ENCODE measurements at places on chromosomes 2 and 18.

GRCh38 chr2:207499114-207499513, 30.6 kb upstream of the CREB1 start:
- H3K27ac ChIP-seq: no peak overlapping the region
- DNase-seq: peak; percentile 42
- H3K4me1 ChIP-seq: no peaks in the 10 kb centered on the region
- H3K4me3 ChIP-seq: no peak overlapping the region
- no peaks in the 10 kb centered on the region for H3K36me3 ChIP-seq

GRCh38 chr18:11850821-11851145, 430 bp upstream of the CHMP1B start:
- peak; percentile 45 for DNase-seq
- H3K4me1 ChIP-seq: peaks cover 34% of the 10 kb centered on the region
- H3K36me3 ChIP-seq: no peaks in the 10 kb centered on the region
- H3K27ac ChIP-seq: peak overlapping the region; percentile 83
- H3K27me3 ChIP-seq: no peaks in the 10 kb centered on the region

DNA sequence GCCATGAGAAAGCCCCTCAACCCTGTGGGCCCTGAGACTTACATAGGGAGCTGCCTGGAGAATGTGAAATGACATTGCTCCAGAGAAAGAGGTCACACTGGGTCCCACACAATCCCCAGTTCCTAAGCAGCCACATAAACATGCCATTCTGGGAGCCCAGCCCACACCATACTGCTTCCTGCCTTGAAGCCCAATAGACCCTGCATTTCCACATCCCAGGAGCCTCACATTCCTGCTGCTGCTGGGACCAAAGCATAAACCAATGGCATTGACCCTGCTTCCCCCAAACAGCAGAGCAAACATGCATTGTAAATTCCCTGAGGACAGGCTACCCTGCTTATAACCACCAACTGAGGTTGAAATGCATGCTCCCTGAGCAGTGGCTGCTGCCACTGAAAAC, 1117.6 kb upstream of the SLC39A10 start:
- H3K4me1 ChIP-seq: no peaks in the 10 kb centered on the region
- H3K27me3 ChIP-seq: no peaks in the 10 kb centered on the region
- no peak overlapping the region for H3K4me3 ChIP-seq
- H3K27ac ChIP-seq: no peak overlapping the region
- DNase-seq: no peak
- no peaks in the 10 kb centered on the region for H3K36me3 ChIP-seq

DNA sequence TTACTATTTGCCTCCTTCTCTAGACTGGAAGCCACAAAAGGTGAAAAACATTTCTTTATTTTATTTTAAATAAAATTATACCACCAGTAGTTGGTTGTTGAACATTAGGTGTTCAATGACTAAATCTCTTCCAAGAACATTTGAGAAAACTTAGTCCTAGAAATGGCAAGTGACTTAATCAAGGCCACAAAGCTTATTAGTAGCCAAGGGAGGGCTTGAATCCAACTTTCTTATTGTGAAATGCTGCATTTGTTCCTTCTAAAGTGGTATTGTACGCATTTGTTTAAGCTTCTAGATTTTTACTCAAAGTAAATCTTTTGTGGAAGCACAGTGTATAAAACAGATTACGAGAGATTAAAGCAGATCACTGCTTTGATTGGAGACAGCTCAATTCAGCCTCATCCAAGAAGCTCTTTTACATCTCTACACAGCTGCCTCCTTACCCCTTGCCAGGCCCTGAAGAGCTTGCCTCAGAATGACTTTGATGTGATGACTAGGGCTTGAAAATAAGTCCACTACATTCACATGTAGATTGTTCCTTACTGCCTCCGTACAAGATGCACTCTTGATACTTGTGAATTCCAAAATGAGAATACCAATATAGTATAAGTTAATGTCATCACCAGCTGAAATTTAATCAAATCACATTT, 244.8 kb downstream of the XIRP2 start:
- no peaks in the 10 kb centered on the region for H3K27me3 ChIP-seq
- peaks cover 12% of the 10 kb centered on the region for H3K4me1 ChIP-seq
- DNase-seq: no peak
- H3K36me3 ChIP-seq: no peaks in the 10 kb centered on the region
- no peak overlapping the region for H3K4me3 ChIP-seq

All from PC-9 (cell line).